ENCODE measurements at places on chromosomes 5 and 9. TPM values are rescaled to one million over a fixed set of nuclear protein-coding genes. Genes with fewer than 3 reads are reported as not detected.
A peak's percentile ranks its signal among the peaks of the same experiment; 100 is the strongest.

GRCh38 chr5:4258170-4258569 is 662.5 kb downstream of the IRX1 start:
- DNase-seq, result no peak

Gene SHOC1
- total RNA-seq, result not detected

Gene LCN2
- not detected for total RNA-seq

Gene LVRN
- 1.2 TPM for total RNA-seq

DNA sequence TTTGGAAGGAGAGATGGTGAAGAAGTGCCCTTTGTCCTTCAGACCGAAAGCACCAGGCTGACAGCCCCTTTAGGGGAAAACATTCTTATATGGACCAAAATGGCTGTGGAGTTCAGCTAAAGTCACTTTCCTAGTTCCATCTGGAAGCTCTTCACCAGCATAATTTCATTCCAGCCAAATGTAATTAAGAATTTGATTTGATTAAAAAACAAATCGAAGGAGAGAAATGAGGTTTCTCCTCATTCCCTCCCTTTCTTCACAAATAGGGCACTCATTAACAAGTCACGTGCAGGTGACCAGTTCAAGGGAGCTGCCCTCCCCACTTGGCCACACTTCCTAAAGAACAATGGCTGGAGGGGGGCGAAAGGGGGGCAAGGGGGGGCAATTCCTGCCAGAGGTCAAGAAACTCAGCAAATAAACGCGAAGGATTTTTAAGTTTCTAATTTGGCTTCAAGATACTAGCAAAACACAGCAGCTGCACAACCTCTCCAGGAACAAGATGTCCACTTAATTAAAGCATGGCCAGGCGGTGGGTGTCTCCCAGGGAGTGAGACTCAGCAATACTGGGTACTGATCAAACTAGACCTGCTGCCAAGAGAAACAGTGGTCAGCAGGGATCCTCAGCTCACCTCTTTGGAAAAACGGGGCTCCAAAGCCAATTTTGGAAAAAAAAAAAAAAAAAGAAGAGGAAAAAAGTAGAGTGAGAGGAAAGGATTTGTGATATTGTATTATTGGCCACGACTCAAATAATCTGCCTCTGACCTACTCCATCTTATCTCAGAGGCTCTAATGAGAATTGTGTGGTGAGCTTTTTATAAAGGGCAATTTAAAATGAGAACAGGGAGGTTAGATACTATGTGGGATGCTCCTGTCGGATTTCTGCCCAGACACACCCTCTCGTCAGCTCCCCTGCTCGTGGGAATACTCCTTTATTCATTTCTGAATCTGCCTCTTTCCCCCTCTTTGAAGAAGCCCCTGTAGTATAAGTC is 254.3 kb downstream of the ZSWIM6 start:
- no peak for DNase-seq

Gene ITGA2
- total RNA-seq, result 1.2 TPM

Gene EMB
- 18.5 TPM for total RNA-seq

Gene TSLP
- total RNA-seq, result 0.15 TPM

- no peak for DNase-seq
These were observed 157.1 kb downstream of the SLCO4C1 start for GRCh38 chr5:102139029-102139428.

Gene POLE3
- total RNA-seq, result 61.6 TPM

- peak; percentile 95 for DNase-seq
These were observed at the start of gene AQP3 for GRCh38 chr9:33446946-33447798. Gene AQP3 (minus strand): TSS chr9:33447593. CDS start chr9:33447530, 63 bp downstream.

DNA sequence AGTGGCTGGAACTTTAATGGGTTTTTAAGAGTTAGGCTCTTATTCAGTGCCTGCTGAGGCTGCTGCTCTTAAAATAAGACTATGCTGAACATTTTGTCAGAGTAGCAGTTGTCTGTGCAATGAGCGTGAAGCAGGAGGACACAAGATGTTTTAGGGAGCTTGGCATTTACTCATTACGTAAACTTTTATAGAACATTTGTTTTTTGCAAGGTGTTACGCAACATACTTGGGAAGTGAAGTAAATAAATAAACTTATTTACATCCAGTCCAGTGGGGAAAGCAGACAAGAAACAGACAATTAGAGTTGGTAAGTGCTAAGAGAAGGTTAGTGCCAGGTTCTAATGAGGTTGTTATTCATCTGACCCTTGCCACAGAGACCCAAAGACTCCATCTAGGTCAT is 226.0 kb downstream of the HINT1 start:
- no peak for DNase-seq

GRCh38 chr5:139482050-139482889 is at the start of gene STING1:
Gene STING1 (minus strand): TSS chr5:139482758. CDS start chr5:139481704, 1,054 bp downstream.
- no peak for DNase-seq

- peak; percentile 41 for DNase-seq
These were observed 3.0 kb upstream of the DNAJB5 start for GRCh38 chr9:34986540-34987047.

Gene RASEF
- 1.2 TPM for total RNA-seq

Gene FOXE1
- total RNA-seq, result 0.14 TPM

DNA sequence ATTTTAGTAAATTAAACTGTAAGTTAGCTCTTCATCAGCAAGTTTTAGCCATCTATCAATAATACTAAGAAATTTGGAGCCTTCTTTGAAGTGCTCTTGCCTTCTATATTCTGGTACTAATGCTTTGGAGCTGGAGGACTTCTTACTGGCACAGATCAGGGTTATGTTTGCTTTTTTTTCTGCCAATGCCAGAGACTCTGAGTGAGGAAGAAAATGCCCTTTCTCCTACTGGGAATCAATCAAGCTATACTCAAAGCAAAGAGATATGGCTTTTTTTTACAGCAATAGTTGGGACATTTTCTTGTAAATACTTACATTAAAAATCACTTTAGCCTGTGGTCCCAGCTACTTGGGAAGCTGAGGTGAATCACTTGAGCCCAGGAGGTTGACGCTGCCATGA is 4.3 kb downstream of the HSDL2 start:
- DNase-seq, result no peak

Data from H7 (cell line).